ENCODE measurements at places on chromosomes 1 and 21.

DNA sequence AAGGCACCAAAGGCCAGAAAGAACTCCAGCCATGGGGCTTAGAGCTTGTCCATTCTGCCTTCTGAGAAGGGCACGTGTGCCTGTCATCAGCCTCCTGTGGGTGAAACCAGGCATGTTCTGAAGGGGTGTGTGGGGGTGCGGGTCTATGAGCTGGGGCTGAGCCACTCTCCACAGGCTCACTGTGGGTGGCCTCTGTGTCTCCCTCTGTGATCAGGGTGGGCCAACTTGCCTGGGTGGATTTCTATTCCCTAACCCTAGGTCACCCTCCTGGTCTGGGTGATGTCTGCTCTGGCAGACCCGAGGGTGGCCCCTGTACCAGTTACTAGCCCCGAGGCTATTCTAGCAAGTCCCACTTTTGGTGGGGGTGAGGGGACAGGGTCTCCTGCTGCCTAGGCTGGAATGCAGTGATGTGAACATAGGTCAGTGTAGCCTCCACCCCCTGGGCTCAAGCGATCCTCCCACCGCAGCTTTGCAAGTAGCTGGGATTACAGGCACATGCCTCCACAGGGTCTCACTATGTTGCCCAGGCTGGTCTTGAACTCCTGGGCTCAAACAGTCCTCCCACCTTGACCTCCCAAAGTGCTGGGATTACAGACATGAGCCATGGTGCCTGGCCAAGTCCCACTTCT is 94.4 kb downstream of the TRIM11 start:
- no peak for DNase-seq

GRCh38 chr1:39652105-39652504 is 12.7 kb upstream of the HEYL start:
- no peak for DNase-seq

- DNase-seq: peak; percentile 37
Observed at GRCh38 chr1:168628807-168629206, 52.4 kb downstream of the XCL1 start.

- DNase-seq: no peak
Observed at GRCh38 chr1:3360646-3361257, 93.7 kb upstream of the ARHGEF16 start.

DNA sequence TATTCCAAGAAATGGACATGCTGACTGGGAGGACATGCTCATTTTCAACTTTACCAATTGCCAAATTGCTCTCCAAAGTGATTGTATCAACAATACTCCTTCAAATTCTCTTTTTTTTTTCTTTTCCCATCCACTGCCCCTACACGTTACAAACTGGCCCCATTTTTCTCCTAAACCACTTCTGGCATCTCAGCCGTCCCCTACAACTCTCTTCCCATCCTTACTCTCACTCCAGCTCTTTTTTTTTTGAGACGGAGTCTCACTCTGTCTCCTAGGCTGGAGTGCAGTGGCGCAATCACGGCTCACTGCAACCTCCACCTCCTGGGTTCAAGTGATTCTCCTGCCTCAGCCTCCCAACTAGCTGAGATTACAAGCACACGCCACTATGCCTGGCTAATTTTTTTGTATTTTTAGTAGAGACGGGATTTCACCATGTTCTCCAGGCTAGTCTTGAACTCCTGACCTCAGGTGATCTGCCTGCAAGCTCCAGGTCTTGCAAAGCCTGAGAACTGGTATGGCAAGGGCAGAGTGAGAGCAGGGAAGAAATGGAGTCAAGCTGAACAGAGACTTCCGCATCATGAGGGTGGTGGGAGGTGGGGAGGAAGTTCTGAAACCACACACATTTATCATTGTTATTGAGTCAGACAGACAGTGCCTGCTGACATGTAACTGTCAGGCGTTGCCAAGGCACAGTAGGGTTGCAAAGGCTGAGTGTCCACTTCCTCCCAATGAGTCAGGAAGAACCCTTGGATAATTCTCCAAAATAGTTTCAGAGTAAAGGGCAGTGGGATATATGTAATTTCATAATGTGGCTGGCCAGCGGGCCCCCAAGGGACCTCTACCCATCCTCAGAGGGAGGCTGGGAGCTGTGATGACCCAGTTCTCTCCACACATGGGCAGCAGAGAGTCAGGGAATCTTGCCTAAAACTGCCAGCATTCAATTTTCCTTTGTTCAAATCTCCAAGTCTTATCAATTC is 17.4 kb downstream of the CELA3A start:
- peak; percentile 84 for DNase-seq

DNA sequence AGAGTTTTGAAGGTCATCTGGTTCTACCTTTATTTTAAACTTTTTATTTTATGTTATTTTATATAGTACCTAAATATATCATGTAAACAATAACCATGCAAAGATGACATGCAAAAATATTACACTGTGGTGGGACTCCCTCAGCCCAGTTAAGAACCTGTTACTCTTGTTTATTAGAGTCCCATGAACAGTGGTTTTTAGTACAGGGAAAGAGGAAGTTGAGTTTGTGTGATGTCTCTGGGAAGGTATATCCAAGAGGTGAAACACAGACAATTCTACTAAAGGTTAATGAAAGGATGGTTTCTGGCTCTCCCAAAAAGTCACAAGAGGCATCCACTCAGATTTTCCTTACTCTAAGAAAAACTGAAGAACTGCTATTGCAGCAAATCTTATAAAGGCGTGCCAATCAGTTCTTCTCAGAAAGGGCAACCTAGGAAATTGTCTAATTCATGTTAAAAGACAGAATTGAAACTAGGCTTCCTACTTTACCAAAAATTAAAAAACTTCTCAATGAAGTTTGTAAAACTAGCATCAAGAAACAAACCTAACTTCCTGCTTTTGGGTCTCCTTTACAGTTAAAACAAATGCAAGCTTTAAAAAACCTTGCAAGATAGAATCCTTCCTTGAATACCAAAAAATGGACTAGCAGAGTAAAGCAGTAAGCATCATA is 19.9 kb downstream of the GFI1 start:
- no peak for DNase-seq

DNA sequence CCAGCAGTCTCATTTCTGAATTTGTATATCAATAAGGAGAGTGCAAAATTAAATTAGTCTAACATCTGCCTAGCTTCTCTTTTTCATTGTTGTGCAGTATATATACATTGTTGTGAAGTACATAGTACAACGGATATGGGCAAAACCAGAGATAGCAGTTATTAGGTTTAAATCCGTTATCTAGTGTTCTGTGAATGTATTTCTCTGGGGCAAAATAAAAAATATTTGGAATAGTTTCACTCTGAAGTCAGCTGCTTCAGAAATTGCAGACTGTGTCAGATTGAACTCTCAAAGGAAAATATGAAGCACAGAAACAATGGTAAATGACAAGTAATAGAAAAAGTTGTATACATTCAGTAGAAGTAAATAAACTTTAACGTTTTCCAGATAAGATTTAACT is 836.5 kb upstream of the CXADR start:
- DNase-seq: no peak

GRCh38 chr1:16125088-16125470 is 30.8 kb downstream of the EPHA2 start:
- DNase-seq: no peak

GRCh38 chr1:12125422-12126355 is 41.1 kb upstream of the TNFRSF1B start:
- no peak for DNase-seq

- DNase-seq: no peak
Observed at GRCh38 chr1:64691626-64692025, 53.2 kb upstream of the RAVER2 start.

DNA sequence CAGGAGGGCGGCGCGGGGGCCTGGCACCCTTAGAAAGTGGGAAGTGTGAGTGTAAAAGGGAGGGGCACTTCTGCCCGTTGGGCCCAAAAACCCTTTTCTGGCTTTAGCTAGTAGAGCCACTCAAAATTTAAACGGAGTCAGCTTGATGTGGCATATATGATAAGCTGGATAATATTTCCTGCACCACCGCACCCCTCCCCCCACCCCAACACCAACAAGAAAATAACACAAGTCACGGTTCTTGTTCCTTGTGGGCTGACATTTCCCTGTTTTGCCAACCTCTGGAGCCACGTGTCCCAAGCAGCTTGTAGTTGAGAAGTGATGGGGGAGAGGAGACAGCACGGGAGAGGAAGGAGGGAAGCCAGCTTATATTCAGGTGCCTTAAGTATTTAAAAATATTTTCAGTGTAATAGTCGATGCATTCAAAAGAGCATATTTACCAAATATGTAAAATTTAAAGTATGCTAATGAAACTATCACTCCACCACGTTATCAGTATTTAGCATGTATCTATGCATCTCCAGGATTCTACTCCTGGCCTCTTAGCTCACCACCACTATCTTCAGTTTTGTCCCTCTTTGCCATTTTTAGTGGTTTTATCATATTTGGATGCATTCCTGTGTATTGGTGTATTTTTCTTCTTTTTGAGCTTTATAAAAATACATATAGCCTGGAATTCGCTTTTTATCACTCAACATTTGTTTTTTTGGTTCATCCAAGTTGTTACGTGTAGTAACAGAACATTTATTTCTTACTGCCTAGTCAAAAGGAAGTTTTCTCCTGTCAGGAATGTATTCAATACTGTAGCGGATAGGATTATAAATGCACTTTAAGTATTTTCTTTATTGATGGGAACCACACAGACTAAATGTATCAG is 773 bp upstream of the DDX59 start:
- no peak for DNase-seq

GRCh38 chr1:215971793-215972441 is 404.8 kb downstream of the KCTD3 start:
- DNase-seq: no peak

- no peak for DNase-seq
Observed at GRCh38 chr1:64033667-64034220, 169.7 kb upstream of the UBE2U start.

- no peak for DNase-seq
Observed at GRCh38 chr1:16450863-16451481, 10.4 kb downstream of the NECAP2 start.

DNA sequence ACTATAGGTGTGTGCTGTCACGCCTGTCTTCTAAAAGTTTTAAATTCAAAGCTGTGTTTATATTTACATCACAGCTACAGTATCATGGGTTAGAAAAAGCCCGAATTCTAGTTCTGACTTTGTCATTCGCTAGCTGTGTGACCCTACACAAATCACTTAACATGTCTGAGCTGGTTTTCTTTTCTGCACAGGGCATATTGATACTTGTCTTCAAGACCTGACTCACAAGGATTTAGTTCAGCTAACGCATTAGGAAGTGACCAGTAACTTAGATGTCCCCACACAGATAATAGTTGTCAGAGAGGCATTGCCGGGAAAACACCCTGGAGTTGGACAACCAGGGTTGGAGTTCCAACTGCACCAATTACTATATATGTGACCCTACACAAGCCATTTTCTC is 25.9 kb downstream of the GIPC2 start:
- DNase-seq: no peak

DNA sequence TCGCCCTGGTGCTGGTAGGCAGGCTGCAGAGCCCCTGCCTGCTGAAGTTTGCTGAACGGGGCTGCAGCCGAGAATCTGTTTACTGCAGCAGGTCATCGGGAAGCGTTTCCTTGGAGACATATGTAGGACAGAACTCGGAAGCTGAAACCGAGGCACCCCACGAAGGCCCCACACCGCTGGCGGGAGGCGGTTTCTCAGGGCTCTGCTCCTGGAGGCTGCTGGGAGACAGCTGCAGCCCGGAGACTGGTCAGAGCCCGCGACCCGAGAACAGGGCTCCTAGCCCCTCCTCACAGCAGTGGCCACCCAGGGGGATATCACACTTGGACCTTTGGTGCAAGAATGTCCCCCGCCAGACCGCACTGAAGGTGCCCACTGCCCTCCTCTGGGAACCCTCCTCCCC is 12.7 kb upstream of the PLCH2 start:
- DNase-seq: no peak

DNA sequence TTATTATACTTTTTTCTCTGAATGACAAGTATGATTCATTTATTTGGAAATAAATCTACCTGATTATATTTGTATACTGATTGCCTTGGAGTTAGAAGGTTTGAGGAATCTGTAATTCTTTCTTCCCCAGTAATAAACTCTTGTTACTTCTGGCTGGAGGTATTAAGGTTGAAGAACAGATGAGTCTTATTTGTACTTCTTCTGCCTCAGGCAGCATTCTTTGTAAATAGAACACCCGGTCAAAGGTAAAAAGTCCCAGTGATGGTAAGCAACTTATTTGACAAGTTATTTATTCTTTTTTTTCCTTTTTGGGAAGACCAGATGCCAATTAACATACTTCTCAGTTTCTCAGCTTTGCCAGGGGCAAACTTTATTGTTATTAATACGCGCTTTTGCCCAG is 12.9 kb downstream of the SNX27 start:
- DNase-seq: no peak

- DNase-seq: no peak
Observed at GRCh38 chr1:179866616-179867015, 11.0 kb downstream of the TOR1AIP2 start.

DNA sequence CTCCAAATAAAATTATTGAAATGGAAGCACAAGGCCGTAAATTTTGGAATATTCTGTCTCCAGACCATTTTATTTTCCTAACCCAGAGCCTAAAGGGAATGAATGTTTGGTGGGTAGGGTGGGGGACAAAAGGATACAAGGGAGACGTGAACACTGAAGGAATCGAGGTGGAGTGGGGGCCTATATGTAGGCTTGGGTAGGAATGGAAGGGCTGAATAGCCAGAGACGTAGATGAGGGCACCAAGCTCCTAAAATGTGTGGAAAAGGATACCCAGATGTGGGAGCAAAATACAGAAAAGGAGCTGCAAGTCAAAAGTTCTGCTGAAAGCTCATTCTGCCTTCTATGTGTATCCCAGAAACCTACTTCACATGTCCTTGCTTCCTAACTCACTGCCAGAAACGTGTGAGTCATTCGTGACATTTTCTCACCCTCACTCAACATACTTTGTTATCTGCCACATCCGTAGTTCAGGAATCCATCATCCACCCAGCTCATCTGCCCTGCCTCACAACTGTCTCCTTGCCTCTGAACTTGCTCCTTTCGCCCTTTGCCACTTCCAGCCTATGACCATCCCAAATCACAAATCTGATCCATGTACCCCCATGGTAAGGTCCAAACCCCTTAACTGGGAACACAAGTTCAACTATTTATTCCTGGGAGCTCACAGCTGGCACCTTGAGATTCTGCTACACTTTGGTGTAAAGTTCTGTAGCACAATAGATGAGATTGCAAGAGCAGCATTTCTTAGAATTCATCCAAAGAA is 84.1 kb upstream of the PRDX6 start:
- DNase-seq: peak; percentile 86

GRCh38 chr1:209761011-209761635 is 5.3 kb downstream of the TRAF3IP3 start:
- no peak for DNase-seq
